ENCODE measurements at places on chromosomes 2 and 18.

- H3K4me1 ChIP-seq, result no peaks in the 10 kb centered on the region
- DNase-seq, result no peak
- no peaks in the 10 kb centered on the region for H3K36me3 ChIP-seq
Measured at GRCh38 chr2:84022810-84023431, 436.2 kb downstream of the SUCLG1 start.

DNA sequence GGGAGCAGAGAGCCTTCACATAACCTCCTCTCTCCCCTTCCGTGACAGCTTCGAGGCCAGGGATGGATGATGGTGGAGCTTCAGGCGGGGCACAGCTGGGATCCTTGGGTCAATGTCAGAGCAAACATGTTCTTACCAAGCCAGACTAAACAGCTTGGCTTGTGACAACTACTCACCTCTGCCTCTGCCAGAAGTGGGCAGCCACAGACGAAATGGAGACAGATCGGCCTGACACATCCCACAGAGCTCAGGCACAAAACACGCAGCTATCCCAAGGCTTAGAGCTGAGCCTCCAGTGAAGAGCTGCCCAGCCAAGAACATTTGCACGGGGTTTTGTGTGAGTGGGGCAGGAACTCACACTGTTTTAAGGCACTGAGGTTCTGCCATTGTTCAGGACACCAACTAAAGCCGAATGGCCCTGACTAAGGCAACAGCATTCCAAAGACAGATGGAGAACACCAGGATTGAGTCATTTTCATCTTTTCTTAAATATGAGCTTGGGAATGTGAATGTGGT is 12.8 kb downstream of the PXDN start:
- H3K4me3 ChIP-seq, result no peak overlapping the region
- no peaks in the 10 kb centered on the region for H3K4me1 ChIP-seq
- no peaks in the 10 kb centered on the region for H3K27me3 ChIP-seq
- DNase-seq, result no peak
- H3K27ac ChIP-seq, result no peak overlapping the region

GRCh38 chr2:240419271-240419670 is 16.2 kb upstream of the GPC1 start:
- no peak overlapping the region for H3K27ac ChIP-seq
- no peak overlapping the region for H3K4me3 ChIP-seq
- H3K4me1 ChIP-seq, result no peaks in the 10 kb centered on the region
- peaks cover 11% of the 10 kb centered on the region for H3K27me3 ChIP-seq
- DNase-seq, result no peak

GRCh38 chr2:196079052-196079451 is 10.4 kb upstream of the DNAH7 start:
- H3K36me3 ChIP-seq, result peaks cover 6% of the 10 kb centered on the region
- no peak for DNase-seq
- no peak overlapping the region for H3K27ac ChIP-seq
- H3K4me3 ChIP-seq, result no peak overlapping the region

DNA sequence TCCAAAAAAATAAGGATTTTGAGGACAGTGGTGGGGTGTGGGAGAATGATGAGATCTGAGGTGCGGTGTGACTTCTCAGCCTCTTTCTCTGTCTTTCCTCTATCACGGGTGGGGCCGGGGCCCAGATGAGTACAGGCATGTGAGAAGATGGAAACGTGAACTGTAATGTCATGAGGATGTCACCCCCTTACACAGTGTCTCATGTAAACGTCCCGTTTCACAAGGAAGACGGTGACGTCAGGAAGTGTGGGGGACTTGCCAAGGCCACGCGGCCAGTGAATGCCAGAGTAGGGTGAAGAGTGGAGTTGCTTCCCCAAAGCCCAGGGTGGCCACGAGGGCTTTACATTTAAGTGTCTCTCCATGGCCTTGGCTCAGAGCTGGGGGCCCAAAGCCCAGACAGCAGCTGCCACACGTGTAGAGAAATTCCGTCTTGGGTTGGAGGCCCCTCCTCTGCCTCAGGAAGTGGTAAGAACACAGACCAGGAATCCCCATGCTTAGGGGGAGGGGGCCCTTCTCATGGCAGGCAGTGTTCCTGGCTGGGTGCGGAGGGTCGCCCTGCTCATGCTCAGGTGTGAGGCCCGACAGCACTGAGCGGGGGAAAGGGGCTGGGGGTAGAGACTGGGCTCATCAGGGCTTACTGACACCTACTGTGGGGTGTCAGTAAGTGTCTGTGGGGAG is 80.9 kb upstream of the SMAD7 start:
- peaks cover 8% of the 10 kb centered on the region for H3K4me1 ChIP-seq
- no peak for DNase-seq
- H3K4me3 ChIP-seq, result no peak overlapping the region
- peaks cover 2% of the 10 kb centered on the region for H3K27me3 ChIP-seq

- DNase-seq, result no peak
- no peak overlapping the region for H3K4me3 ChIP-seq
- no peaks in the 10 kb centered on the region for H3K4me1 ChIP-seq
- H3K36me3 ChIP-seq, result no peaks in the 10 kb centered on the region
Measured at GRCh38 chr2:215535741-215536140, 99.9 kb upstream of the FN1 start.

GRCh38 chr2:8461341-8461740 is 220.5 kb upstream of the ID2 start:
- H3K4me1 ChIP-seq, result peaks cover 6% of the 10 kb centered on the region
- H3K27me3 ChIP-seq, result peaks cover 27% of the 10 kb centered on the region

DNA sequence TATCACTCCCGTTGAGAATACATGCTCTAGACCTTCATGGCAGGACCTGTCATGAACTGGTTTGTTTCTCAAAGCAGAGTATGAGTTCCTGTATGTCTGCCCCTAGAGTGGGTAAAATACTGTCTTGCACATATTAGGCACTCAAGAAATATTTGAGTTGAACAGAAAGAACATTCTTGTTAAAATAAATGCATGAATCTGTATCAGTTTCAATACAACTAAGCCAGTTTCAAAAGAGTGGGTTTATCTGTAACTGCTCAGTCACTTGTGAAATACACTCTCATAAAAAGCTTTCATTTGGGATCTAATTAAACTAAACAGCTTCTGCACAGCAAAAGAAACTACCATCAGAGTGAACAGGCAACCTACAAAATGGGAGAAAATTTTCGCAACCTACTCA is 69.2 kb downstream of the RFTN2 start:
- H3K27me3 ChIP-seq, result peaks cover 2% of the 10 kb centered on the region
- H3K36me3 ChIP-seq, result no peaks in the 10 kb centered on the region
- DNase-seq, result no peak
- no peak overlapping the region for H3K4me3 ChIP-seq
- H3K4me1 ChIP-seq, result no peaks in the 10 kb centered on the region

GRCh38 chr2:173048897-173049661 is 26.6 kb upstream of the MAP3K20 start:
- H3K27me3 ChIP-seq, result no peaks in the 10 kb centered on the region
- DNase-seq, result no peak
- no peaks in the 10 kb centered on the region for H3K4me1 ChIP-seq
- H3K4me3 ChIP-seq, result no peak overlapping the region
- no peak overlapping the region for H3K27ac ChIP-seq

- no peaks in the 10 kb centered on the region for H3K27me3 ChIP-seq
- H3K36me3 ChIP-seq, result peaks cover 32% of the 10 kb centered on the region
- peak overlapping the region; percentile 71 for H3K27ac ChIP-seq
- H3K4me1 ChIP-seq, result peaks cover 9% of the 10 kb centered on the region
- no peak overlapping the region for H3K4me3 ChIP-seq
Measured at GRCh38 chr2:190501702-190502407, 32.7 kb downstream of the NEMP2 start.

DNA sequence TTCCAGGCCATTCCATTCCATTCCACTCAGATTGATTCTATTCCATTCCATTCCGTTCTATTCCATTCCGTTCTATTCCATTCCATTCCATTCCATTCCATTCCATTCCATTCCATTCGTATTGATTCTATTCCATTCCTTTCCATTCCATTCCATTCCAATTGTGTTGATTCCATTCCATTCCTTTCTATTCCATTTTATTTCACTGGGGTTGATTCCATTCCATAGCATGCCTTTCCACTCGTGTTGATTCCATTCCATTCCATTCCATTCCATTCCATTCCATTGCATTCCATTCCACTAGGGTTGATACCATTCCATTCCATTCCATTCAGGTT is 1142.3 kb downstream of the RPIA start:
- no peak overlapping the region for H3K27ac ChIP-seq
- no peak for DNase-seq
- no peaks in the 10 kb centered on the region for H3K27me3 ChIP-seq
- peaks cover 29% of the 10 kb centered on the region for H3K36me3 ChIP-seq
- no peak overlapping the region for H3K4me3 ChIP-seq

DNA sequence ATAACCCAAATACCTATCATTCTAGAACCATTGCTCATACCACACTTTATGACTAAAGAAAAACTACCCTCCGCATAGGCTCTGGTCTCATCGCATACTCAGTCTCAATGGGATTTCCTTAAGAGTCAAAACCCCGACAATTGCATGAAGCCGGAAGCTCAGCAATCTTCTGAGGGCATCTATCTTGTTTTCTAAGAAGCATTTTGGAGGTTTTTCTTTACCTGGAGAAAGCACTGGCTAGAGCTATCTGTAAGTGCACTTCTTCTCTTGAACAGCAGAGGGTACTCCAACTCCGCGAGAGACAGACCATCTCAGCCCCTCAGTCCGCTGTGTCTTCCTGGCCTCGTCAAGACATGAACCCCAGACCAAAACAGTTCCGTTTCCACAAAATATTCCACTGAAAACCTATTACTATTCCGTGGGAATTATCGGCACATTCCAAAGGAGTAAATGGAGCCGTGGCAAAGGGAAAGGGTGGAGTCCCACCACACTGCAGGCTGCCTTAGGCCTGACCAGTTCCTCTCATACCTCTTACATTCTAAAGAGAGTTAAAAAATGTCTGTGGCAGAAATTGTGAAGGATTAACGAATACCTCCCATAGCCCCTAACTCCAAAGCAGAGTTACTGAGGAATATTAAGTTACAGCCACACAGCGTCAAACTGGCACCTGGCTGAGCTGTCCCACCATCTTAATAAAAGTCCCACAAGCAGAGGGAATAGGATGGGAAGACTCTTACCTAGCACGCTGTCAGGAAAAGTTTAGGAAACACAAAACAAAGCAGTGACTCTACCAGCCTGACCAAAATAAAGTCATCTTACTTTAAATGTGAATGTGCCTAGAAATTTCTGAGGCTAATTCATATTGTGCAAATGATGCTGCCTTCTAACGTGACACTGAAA is 325.6 kb upstream of the VRK2 start:
- DNase-seq, result peak; percentile 47
- peak overlapping the region; percentile 58 for H3K4me3 ChIP-seq
- H3K27me3 ChIP-seq, result no peaks in the 10 kb centered on the region
- peaks cover 7% of the 10 kb centered on the region for H3K4me1 ChIP-seq
- H3K36me3 ChIP-seq, result no peaks in the 10 kb centered on the region

DNA sequence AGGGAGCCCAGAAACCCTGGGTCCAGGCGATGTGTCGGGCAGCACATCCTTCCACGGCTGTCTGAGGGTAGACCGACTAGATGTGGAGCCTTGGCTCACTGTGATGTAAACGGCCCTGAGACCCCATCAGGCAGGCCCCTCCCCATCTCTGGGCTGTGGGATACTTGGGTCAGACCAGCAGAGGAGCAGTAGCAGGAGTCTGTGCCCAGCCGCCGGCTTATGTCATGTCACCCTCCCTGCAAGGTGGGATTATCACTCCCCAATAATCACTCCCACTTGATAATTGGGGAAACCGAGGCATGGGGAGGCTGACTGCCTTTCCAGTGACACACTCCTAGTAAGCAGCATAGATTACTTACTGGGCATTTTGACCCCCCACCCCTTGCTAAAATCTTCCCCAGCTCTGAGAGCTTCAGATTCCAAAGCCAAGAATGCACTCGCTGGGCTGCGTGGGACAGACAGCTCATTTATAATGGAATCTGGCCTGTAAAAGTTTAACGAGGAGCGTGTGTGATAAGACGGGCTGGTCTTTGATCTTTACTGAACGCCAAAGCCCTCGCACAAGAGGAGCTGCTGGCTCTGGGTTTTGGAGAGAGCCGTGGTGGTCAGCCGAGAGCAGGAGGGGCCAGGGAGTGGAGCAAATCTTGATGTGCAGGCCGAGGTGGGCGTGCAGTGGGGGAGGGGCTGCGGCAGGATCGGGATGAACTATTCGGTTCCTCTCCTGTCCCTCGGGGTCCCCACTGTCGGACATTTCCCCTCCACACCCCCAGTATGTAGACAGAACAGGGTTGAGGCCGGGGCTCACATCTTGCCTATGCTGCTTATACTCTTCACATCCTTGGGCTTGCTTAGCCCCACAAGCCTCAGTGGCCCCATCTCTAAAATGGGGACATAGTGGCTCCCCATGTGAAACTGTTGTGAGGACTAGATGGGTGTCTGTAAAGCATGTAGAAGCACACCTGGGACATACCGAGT is 200.0 kb downstream of the GLI2 start:
- no peak for DNase-seq
- no peaks in the 10 kb centered on the region for H3K36me3 ChIP-seq
- H3K27me3 ChIP-seq, result peaks cover 9% of the 10 kb centered on the region
- H3K4me1 ChIP-seq, result no peaks in the 10 kb centered on the region
- no peak overlapping the region for H3K27ac ChIP-seq
- H3K4me3 ChIP-seq, result no peak overlapping the region

All from memory B cell (primary cell).